Type B pancreatic cell (in vitro differentiated cells): ENCODE measurements at places on chromosomes 3 and 15. TPM values are rescaled to one million over a fixed set of nuclear protein-coding genes. Genes with fewer than 3 reads are reported as not detected.
A peak's percentile ranks its signal among the peaks of the same experiment; 100 is the strongest.

LTF gene
- not detected in 2 replicates for total RNA-seq

FBXO40 gene
- total RNA-seq = not detected in 2 replicates

PP2D1 gene
- total RNA-seq = not detected in 2 replicates

IL17RE gene
- 13.6 and 24.3 TPM in 2 replicates for total RNA-seq

ERICH6 gene
- total RNA-seq = not detected in 2 replicates

SH2D7 gene
- total RNA-seq = not detected in 2 replicates

GRAMD2A gene
- total RNA-seq = 6.0 and 15.5 TPM in 2 replicates

CEP97 gene
- 11.3 and 24.2 TPM in 2 replicates for total RNA-seq

ATP2B2 gene
- total RNA-seq = 0.31 and 0.76 TPM in 2 replicates

CCK gene
- total RNA-seq = 1.3 and 17.7 TPM in 2 replicates

LRRC3B gene
- 0.29 and 4.4 TPM in 2 replicates for total RNA-seq

CLN6 gene
- total RNA-seq = 29.5 and 43.0 TPM in 2 replicates

SLC28A1 gene
- 0.19 and 0.31 TPM in 2 replicates for total RNA-seq

CCDC191 gene
- total RNA-seq = 4.7 and 8.4 TPM in 2 replicates

ADAMTS9 gene
- 13.6 and 34.9 TPM in 2 replicates for total RNA-seq

LARP6 gene
- total RNA-seq = 13.9 and 15.7 TPM in 2 replicates

BCHE gene
- 0.81 and 7.1 TPM in 2 replicates for total RNA-seq

ZNF80 gene
- not detected in 2 replicates for total RNA-seq

DNA sequence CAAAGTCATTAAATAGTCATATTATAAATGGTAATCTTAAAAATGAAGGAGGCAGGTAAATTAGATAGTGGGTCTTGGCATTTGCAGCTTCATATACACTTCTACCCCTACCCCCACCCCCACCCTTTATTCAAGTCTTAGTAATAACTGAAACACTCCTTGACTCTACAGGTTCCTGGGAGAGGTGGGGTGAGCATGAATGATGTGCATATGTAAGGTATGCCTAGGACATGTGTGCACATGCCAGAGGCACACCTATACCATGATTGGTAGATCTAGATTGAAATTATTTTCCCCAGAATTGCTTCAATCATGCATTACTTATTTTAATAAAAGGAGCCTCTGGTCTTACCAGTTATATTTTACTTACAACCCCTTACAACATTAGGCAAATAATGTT, 40.1 kb upstream of the PDCD6IP start:
- no peaks in the 10 kb centered on the region for H3K36me3 ChIP-seq
- H3K4me3 ChIP-seq = no peak overlapping the region
- H3K4me1 ChIP-seq = no peaks in the 10 kb centered on the region
- H3K27ac ChIP-seq = no peak overlapping the region

DNA sequence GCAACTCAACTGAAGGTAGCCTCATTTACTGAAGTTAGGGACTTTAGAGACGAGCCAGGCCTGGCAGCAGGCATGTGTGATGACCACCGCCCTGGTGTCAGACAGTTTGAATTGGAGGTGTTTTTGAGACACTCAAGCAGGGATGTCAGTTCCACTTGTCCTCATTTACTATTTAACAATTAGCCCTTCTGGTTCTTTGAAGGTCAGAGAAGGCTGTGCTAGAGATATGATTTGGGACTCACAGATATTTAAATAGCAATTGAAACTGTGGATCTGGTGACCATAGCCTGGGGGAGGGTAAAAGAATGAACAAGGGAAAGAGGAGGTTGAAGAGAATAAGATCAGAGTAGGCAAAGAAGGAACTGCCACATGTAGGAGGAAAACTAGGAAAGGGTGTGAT, 74.6 kb downstream of the REC114 start:
- DNase-seq = no peak
- no peaks in the 10 kb centered on the region for H3K4me1 ChIP-seq
- no peak overlapping the region for H3K27ac ChIP-seq
- H3K27me3 ChIP-seq = no peaks in the 10 kb centered on the region
- H3K36me3 ChIP-seq = no peaks in the 10 kb centered on the region

- H3K4me1 ChIP-seq = peaks cover 26% of the 10 kb centered on the region
- no peak overlapping the region for H3K4me3 ChIP-seq
- DNase-seq = no peak
- no peaks in the 10 kb centered on the region for H3K27me3 ChIP-seq
These were observed 253.9 kb downstream of the LSAMP start for GRCh38 chr3:116191409-116191808.

- no peak overlapping the region for H3K4me3 ChIP-seq
- no peaks in the 10 kb centered on the region for H3K27me3 ChIP-seq
- peaks cover 22% of the 10 kb centered on the region for H3K36me3 ChIP-seq
- DNase-seq = no peak
These were observed 213.6 kb downstream of the FEZF2 start for GRCh38 chr3:62159709-62160092.

GRCh38 chr3:40939030-40939740, 260.1 kb upstream of the CTNNB1 start:
- no peak for DNase-seq
- H3K36me3 ChIP-seq = no peaks in the 10 kb centered on the region
- peak overlapping the region; percentile 83 for H3K27ac ChIP-seq
- no peaks in the 10 kb centered on the region for H3K27me3 ChIP-seq
- peaks cover 13% of the 10 kb centered on the region for H3K4me1 ChIP-seq

DNA sequence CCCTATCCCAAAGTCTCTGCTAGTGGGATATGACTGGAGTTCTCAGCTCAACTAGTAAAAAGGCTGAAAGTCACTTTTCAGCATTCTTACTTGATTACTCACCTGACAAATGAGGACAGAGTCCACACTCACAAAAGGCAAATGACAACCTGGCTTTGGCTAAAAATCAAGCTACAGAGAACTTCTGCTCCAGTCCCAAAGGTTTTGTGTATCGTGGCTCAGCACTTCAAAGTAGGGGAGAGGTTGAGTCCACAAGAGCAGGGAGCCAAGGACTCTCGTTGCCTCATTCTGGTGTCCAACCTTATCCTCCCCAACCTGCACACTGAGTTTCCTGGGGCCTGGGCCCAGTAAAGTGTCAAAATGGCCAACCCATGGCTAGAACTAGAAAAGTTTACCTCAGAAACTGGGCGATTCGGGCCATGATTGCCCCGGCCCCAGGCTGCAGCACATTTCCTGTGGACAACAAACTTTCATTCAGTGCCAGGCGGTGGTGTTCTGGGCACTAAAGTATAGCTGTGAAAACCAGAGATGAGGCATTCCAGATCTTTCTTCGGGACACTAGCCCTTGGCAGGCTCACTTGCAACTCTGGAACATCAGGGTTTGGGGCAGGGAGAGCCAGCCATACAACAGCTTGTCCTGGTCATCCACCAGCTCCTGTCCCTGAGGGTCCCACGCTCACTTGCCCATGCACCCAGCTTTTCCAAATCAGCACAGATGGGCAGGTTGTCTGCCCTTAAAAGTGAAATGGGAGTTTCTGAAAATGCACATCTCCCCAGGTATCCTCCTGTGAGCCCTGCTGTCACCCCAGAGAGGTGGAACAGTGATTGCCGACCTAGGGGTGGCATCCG, 3.1 kb downstream of the ACAA1 start:
- peaks cover 26% of the 10 kb centered on the region for H3K36me3 ChIP-seq
- no peak for DNase-seq
- no peaks in the 10 kb centered on the region for H3K27me3 ChIP-seq
- peak overlapping the region; percentile 75 for H3K27ac ChIP-seq

DNA sequence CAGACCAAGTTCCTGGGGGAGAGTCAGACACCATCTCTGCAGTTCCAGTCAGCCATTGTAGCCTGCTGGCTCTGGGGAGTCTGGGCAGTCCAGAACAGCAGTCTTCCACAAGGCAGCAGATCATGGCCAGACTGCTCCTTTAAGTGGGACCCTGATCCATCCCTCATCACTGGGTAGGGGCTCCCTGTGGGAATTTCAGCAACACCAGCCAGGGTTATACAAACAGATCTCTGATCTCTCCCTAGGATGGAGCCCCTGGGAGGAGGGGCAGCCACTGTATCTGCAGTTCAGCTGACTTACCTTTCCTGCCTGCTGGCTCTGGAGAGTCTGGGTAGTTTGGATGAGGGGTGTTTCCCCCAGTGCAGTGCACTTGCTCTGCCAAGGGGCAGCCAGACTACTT, 42.1 kb upstream of the UNC13C start:
- H3K27ac ChIP-seq = no peak overlapping the region
- no peaks in the 10 kb centered on the region for H3K4me1 ChIP-seq
- no peaks in the 10 kb centered on the region for H3K36me3 ChIP-seq
- no peaks in the 10 kb centered on the region for H3K27me3 ChIP-seq

DNA sequence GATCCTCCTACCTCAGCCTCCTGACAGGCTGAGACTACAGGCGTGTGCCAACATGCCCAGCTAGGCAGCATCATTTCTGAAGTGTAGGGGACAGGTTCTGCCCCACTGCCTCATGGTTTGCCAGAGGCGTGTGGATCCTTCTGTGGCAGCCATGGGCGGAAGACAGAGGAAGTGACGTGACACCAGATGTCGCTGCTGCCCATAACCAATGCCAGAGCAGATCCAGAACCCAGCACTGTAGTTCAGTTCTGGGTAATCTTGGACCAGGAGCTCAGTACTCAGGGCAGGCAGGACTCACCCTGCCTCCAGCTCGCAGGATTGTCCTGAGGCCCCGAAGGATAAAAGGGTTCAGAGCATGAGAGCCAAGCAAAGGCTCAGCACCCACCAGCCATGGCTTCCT, 8.2 kb downstream of the RBPMS2 start:
- H3K36me3 ChIP-seq = peaks cover 4% of the 10 kb centered on the region
- no peak for DNase-seq
- H3K27ac ChIP-seq = no peak overlapping the region

- no peaks in the 10 kb centered on the region for H3K4me1 ChIP-seq
- no peaks in the 10 kb centered on the region for H3K36me3 ChIP-seq
- H3K4me3 ChIP-seq = no peak overlapping the region
- DNase-seq = no peak
These were observed 73.3 kb upstream of the UBE2E2 start for GRCh38 chr3:23129817-23130216.

GRCh38 chr3:163919154-163919553, 1159.1 kb downstream of the SI start:
- no peaks in the 10 kb centered on the region for H3K4me1 ChIP-seq
- no peaks in the 10 kb centered on the region for H3K27me3 ChIP-seq
- no peak overlapping the region for H3K27ac ChIP-seq
- no peak overlapping the region for H3K4me3 ChIP-seq
- no peaks in the 10 kb centered on the region for H3K36me3 ChIP-seq

DNA sequence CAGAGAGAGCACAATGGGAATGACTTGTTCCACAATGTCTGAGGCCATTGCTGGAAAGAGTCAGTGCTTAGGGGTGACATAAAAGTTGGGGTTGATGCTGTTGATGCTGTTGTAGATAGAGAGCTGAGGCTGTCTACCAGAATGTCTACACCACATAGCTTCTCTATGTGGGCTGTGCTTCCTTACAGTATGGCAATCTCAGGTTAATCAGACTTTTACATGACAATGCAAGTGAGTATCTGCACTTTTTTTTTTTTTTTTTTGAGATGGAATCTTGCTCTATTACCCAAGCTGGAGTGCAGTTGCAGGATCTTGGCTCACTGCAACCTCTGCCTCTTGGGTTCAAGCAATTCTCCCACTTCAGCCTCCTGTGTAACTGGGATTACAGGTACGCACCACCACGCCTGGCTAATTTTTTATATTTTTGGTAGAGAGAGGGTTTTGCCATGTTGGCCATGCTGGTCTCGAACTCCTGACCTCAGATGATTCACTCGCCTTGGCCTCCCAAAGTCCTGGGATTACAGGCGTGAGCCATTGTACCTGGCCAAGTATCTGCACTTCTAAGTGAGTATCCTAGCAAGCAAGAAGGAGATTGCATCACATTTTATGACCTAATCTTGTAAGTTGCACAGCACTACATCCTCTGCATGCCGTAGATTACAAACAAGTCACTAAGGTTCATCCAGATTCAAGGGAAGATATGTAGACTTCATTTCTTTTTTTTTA, 28.7 kb downstream of the DLEC1 start:
- no peak overlapping the region for H3K27ac ChIP-seq
- no peak overlapping the region for H3K4me3 ChIP-seq
- H3K4me1 ChIP-seq = no peaks in the 10 kb centered on the region
- no peak for DNase-seq

- peaks cover 2% of the 10 kb centered on the region for H3K27me3 ChIP-seq
- H3K4me3 ChIP-seq = no peak overlapping the region
- DNase-seq = no peak
- no peaks in the 10 kb centered on the region for H3K36me3 ChIP-seq
These were observed 103.6 kb downstream of the ECT2 start for GRCh38 chr3:172853921-172854666.

- no peak overlapping the region for H3K4me3 ChIP-seq
- DNase-seq = no peak
- H3K36me3 ChIP-seq = peaks cover 3% of the 10 kb centered on the region
- H3K27ac ChIP-seq = no peak overlapping the region
- peaks cover 17% of the 10 kb centered on the region for H3K4me1 ChIP-seq
- no peaks in the 10 kb centered on the region for H3K27me3 ChIP-seq
These were observed 855.5 kb downstream of the ROBO1 start for GRCh38 chr3:78912259-78912658.

DNA sequence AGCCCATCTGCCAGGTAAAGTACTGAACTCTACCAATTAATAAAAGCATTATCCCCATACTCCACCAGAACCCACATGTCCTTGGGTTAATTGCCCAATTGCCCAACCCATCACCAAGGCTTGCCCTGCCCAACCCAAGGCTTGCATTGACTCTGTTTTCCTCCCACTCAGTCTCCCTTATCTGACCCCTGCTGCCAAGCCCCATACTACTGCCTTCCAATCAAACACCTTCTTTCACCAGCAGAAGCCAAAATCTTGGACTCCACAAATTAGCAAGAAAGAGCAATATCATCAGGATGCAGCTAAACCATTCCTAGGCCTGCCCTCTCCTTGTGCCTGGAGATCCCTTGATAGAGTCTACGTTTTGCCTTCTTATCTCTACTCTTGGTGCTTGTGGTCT, 602.9 kb downstream of the NTRK3 start:
- H3K36me3 ChIP-seq = no peaks in the 10 kb centered on the region
- no peak overlapping the region for H3K27ac ChIP-seq
- no peak overlapping the region for H3K4me3 ChIP-seq
- H3K4me1 ChIP-seq = no peaks in the 10 kb centered on the region
- DNase-seq = no peak
- peaks cover 3% of the 10 kb centered on the region for H3K27me3 ChIP-seq

- no peaks in the 10 kb centered on the region for H3K27me3 ChIP-seq
- no peak overlapping the region for H3K27ac ChIP-seq
- H3K36me3 ChIP-seq = peaks cover 4% of the 10 kb centered on the region
- no peak for DNase-seq
- no peak overlapping the region for H3K4me3 ChIP-seq
These were observed 148.7 kb downstream of the MEX3B start for GRCh38 chr15:81897057-81897677.

GRCh38 chr3:37320276-37320675, 145.9 kb upstream of the LRRFIP2 start:
- H3K4me3 ChIP-seq = no peak overlapping the region
- no peak for DNase-seq
- peaks cover 44% of the 10 kb centered on the region for H3K36me3 ChIP-seq
- no peak overlapping the region for H3K27ac ChIP-seq
